HEK293T (cell line): ENCODE measurements at places on chromosomes 5 and 9.

DNA sequence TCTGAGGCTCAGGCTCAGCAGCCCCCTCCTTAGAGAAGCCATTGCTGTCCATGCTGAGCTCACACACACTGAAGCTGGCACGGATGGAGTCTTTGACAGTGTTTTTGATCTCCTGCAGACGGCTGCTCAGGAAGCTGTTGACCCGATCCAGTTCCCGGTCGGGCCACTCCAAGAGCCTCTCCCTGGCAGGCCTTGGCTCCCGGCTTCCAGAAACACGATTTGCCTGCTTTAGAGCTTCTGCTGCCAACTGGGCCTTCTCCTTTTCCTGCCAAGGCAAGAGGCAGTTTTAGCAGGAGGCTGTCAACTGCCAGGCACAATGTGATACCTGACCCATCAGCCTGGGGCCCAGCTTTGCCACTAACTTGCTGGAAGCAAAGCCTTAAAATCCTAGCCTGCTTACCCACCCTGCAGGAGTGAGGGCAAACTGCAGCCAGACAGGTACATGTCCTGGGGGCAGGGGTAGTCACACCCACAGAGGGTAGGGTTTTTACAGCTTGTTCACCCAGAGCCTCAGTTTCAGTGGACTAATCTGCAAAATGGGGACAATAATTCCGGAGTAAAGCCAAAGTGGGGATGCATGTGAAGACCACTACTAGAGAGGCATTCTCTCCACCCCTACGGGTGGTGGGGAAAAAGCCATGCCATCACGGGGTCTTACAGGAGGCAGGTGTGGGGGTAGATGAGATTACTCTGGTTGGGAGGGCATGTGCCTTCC lies 8.3 kb upstream of the DDX41 start:
- DNase-seq = no peak

- DNase-seq = no peak
Measured at GRCh38 chr9:8160787-8161186, 361.2 kb upstream of the DMAC1 start.

DNA sequence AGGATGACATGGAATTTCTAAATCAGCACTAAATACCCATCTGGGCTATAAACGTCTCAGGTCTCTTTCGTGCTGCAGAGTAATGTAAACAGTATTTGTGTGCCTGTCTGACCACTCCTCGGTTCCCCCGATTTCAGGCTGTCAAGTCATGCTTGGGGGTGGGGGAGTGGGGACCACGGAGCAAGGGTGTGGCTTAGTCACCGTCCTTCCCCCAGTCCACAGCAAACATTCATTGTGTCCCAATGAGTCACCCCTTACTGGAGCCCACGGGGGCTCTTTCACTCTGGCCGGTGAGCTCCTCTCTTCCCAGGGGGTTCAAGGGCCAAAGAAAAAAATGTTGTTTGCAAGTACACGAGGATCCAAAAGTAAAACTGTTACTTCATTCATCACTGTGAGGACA lies 72.4 kb upstream of the ICE1 start:
- no peak for DNase-seq

GRCh38 chr9:123562844-123563346 lies 206.9 kb downstream of the CRB2 start:
- DNase-seq = no peak

GRCh38 chr5:175712681-175713085 lies 54.8 kb downstream of the HRH2 start:
- no peak for DNase-seq

DNA sequence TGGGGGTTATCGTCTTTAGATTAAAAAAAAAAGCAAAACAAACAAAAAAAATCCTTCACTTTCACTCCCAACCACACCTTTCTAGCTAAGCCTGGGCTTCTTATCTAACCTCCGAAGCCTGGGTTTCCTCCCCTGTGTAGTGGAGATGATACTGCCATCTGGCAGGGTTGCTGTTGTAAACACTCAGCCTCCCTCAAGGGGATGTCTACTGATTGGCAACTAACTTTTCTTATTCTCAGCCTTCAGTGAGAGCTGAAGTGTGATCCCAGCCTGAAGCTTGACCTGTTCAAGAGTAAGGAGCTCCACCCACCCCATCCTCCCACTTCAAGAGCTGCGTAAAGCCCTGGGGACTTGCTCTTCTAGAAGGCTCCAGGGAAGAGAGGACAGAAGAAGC lies 21.5 kb upstream of the WWC1 start:
- no peak for DNase-seq

DNA sequence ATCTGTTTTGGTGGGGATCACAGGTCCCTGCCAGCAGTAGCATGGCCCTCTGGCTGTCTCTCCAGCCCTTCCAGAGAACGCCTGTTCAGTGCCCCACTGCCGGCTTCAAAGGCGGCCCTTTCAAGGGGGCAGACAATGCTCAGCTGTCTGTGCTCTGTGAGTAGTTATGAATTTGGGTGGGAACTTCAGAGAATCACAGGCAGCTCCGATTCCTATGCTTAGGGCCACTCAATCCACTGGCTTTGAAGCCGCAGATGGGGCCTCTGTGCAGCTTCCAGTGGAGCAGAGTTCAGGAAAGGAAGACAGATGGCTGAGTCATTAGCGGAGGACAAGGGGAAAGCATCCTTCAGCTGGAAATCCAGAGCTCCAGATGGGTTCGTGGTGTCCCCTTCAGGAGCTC lies 42.4 kb downstream of the NKX2-5 start:
- DNase-seq = no peak

GRCh38 chr5:43700601-43701000 lies 97.6 kb downstream of the NNT start:
- DNase-seq = no peak

DNA sequence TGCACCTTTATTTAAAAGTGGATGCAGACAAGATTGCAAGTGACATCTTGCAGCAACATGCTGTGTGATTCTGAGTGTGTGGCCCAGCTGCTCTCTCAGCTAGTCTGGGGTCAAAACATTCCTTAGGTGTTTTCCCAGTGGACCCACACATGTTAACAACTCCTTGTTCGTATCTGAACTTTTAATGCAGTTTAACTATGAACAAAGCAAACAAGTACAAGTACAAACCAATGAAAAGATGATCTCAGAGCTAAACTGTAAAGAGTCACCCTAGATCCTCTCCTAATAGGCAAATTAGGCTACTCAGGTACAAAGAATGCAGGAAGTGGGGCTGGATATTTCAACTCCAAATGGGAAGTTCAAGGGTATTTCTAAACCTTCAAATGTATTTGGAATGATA lies 108.4 kb downstream of the ENTREP1 start:
- DNase-seq = no peak

- peak; percentile 28 for DNase-seq
Measured at GRCh38 chr9:77215874-77216273, 38.5 kb downstream of the VPS13A start.

GRCh38 chr5:14295610-14296009 lies 152.5 kb downstream of the TRIO start:
- no peak for DNase-seq
